CD4-positive, alpha-beta T cell treated with Interleukin-15 for 1 hour (primary cell): ENCODE measurements at places on chromosomes 3 and 15.
A peak's percentile ranks its signal among the peaks of the same experiment; 100 is the strongest.

DNA sequence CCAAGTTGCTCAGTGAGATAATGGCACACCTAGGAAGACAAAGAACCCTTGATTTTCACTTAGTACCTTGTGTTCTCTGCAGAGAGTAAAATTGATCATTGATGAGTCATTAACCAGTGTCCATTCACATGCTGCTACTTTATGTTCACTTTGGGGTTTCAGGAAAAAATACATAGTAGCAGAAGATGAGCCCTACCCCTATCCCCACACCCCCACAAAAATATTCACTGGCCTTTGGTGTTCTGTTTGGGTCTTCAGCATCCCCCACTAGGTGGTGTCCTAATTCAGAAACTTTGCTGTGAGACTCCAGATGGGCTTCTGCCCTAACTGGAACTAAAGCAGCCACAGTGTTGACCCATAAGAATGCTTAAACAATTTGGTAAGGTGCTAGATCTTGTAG is 178.8 kb downstream of the KLHL25 start:
- DNase-seq, result peak; percentile 34

GRCh38 chr15:77644543-77645247 is 12.0 kb upstream of the LINGO1 start:
- DNase-seq, result no peak

- no peak for DNase-seq
Observed at GRCh38 chr15:78216276-78217104, 17.9 kb downstream of the ACSBG1 start.

DNA sequence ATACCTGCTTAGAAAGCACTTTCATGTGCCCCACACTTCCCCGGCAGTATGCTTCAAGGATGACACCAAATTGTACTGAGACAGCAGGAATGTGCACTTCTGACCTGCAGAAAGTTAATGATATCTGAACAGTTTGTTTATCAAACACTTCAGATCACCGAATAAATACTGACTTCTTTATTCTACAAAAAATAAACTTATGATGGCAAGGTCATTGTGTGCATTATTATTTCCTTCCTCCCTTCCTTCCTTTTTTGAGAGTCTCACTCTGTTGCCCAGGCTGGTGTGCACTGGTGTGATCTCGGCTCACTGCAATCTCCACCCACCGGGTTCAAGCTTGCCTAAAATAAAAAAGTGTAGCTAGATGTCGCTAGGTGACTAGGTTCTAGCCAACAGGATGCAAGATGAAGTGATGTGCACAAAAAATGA is 80.3 kb downstream of the FAIM start:
- DNase-seq, result no peak

GRCh38 chr3:112789787-112790186 is 56.9 kb downstream of the CD200R1L start:
- no peak for DNase-seq

DNA sequence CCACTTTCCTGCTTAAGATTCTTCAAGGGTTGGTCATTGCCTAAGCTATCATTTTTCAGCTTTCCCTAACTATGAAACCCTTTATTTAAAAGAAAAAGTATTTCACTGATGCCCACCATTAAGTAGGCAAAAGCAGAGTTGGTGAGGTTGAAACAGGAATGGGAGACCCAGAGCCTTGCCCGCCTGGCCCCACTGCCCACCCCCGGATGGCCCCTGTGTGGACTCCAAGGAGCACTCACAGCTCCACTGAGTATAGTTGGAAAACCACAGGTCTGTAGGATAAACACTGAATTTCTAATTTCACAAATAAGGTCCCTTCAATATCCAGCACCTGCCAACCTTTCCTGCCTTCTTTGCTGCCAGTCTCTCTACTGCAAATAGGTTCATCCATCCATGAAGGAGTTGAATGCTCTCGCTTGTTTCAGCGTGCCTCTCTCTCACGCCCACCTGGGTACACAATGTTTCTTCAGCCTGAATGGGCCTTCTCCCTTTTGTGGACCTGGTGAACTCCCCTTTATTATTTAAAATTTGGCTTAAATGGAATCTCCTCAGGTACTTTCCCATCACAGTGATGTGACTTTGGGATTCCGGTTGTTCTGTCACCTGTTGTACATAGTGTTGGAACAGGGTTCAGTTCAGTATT is 8.7 kb upstream of the ACAP2 start:
- no peak for DNase-seq

- DNase-seq, result no peak
Observed at GRCh38 chr3:183587336-183587735, 31.8 kb upstream of the KLHL6 start.

DNA sequence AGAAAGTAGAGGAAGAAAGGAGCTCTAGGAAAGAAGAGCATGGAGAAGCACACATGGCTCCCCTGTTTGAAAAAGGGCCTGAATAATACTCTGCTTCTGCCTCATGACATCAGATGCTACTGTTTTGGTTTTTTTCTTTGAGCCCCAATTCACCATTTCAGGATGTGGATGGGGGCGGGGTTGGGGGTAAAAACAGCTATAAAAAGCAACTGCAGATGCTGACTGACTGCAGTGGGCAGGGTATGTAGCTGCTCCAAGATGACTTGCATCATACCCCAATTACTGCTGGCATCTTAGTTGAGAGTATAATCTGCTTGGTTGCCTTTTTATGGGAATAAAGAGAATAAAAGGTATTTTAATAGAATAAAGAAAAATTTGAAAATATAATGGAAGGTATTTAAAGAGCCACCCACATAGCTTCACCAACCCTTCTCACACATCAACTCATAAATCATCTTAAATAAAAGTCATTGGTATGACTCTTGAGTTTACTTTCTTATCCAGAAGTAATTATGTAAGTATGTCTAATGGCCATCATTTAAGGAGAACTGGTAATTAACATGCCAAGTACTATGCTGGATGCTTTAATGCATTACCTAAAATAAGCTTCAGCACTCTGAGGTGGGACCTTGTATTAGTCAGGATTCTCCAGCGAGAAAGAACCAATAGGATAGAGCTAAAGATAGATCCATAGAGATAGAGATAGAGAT is 36.4 kb upstream of the TMEM45A start:
- DNase-seq, result no peak

DNA sequence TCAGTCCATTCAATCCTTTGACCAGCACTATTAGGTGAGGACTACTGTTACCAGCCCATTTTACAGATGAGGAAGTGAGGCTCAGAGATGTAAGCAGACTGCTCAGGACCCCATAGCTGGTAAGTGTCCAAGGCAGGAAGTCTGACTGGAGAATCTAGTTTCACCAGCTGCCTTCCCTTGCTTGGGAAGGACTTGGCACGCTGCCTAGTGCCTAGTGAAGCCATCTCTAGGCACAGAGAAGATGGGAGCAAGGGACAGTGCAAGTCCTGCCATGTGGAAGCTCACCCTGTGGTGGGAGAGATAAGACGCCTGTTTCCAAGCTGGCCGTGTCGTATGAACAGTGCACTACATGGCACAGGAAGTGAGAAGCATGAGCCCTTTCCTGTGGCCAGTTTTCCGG is 111.8 kb upstream of the TMC3 start:
- no peak for DNase-seq

- no peak for DNase-seq
Observed at GRCh38 chr3:40620151-40620550, 95.4 kb downstream of the ZNF621 start.

DNA sequence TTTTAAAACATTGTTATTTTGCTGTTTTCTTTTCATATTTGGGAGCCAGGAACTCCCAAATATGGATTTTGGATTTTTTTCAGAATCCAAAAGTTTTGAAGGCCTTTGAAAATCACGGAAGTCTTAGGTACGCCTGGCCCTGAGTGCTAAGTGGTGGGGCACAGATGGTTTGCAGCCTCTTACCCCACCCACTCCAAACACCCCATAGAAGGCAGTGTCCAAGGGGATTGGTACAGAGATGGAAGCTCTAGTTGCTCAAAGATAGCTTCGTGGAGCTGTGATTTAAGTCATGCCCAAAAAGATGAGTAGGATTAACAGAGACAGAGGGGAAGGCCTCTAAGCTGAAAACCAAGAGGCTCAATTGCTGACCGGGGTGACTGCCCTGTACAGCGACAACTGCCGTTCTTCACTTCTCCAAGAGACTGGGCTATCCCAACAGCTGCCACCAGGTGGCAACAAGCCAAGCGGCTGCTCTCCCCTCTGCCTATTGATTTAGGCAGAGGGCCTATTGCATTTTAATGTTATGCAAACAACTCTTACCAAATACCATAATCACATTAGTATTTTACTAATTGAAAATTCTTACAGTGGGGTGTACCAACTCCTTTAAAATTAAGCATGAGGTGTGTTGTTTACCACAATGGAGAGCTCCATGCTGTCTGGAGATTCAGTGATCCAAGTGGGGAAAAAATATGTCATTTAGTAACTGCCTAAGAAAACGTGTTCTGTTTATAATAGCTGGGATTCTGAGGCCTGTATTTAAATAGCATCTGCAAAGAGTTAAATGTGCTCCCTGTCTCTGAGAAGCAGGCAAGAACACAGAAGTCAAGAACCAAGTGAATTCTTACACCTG is 64.0 kb upstream of the C15orf61 start:
- peak; percentile 69 for DNase-seq

- no peak for DNase-seq
Observed at GRCh38 chr3:11146773-11147660, 7.3 kb upstream of the HRH1 start.

- no peak for DNase-seq
Observed at GRCh38 chr15:68676011-68676605, 97.3 kb downstream of the CORO2B start.
